ENCODE measurements at places on chromosomes 1 and 21.

- DNase-seq = no peak
Measured at GRCh38 chr1:153533689-153534201, 2.0 kb downstream of the S100A6 start.

- no peak for DNase-seq
Measured at GRCh38 chr1:187006896-187007295, 178.1 kb downstream of the PLA2G4A start.

- no peak for DNase-seq
Measured at GRCh38 chr1:153659175-153659534, 652 bp downstream of the SNAPIN start.

DNA sequence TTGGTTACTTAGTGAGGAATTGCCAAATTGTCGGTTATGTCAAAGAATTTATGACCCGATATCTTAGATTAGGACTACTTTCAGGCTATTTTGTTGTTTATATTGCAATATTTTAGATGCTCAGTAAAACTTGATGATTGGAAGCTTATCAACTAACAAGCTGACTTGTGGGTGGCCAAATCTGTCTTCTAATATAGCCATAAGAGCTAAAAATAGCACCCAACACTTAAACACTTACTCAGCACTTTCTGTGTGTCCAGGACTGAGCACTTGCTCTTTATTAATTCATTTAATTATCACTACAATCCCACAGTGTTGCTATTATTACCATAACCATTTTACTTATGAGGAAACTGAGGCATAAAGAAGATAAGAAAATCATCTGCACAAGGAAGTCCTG lies 50.4 kb downstream of the RWDD3 start:
- no peak for DNase-seq

DNA sequence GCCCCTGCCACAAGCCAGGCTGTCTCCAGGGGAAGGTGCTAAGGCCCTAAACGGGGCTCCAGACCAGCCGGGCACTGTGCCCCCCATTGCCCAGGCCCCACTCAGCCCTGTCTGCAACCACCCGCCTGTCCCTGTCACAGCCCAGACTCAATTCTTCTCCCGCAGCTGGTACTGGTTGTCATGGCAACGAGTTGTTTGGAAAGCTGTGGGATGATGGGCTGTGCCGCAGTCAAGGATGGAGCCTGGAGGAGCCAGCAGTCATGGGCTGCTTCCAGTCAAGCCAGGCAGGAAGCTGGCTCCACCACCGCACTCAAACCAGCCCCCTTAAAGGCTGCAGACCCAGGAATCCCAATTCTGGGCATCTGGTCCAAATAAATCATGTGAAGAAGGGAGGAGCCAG lies 4.2 kb downstream of the SPOCD1 start:
- DNase-seq = no peak

DNA sequence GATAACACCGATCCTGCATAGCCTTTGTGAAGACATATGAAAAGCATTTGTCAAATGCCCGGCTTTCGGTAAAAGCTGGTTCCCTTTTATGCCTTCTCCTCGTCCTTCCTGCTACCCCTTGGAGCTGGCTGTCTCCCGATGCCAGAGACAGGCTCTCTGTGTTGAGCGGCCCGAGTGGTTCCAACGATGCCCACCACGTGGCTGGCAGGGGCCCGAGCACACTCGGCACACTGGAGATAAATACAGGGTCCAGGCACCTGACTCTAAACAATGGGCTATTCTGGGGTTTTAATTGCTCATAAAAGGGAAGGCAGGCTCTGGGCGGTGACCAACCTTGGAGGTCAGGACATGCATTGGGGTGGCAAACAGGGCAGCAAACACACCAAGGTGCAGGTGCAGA lies 207.1 kb downstream of the HIVEP3 start:
- no peak for DNase-seq

- no peak for DNase-seq
Measured at GRCh38 chr1:160641323-160642280, 5.2 kb downstream of the SLAMF1 start.

DNA sequence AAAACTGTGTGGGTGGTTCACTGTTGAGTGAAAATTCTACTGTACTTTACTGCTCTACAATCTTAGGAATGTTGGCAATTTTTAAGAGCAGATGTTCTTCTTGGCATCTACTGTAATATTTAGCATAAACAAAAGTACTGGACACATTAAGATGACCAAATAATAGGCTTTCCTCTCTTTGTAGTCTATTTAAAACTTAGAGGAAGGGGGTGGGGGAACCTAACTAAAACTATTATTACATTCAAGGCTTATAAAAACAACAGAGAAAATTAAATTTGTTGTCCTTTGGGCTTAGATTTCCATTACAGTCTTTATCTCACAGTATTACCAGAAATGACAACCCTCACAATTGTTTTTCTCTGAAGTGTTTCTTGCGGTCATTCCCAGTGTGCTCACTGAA lies 181.2 kb downstream of the PLPPR4 start:
- no peak for DNase-seq

- DNase-seq = peak; percentile 2
Measured at GRCh38 chr1:86616871-86617270, 70.0 kb downstream of the CLCA4 start.

Data from activated T-cell treated with anti-CD3 and anti-CD28 coated beads, Interleukin-2, amount 50 U/mL, for 72 hours (primary cell).